Spinal cord (tissue), 10 donors: ENCODE measurements at places on chromosomes 3 and 15. TPM values are rescaled to one million over a fixed set of nuclear protein-coding genes. Genes with fewer than 3 reads are reported as not detected.

HERC2 gene
- total RNA-seq, result 74.1 TPM

C3orf18 gene
- total RNA-seq, result 22.6 TPM

GRCh38 chr3:194575484-194576210 is 57.6 kb downstream of the TMEM44 start:
- DNase-seq, result no peak

CA12 gene
- 7.5 TPM for total RNA-seq

- no peak for DNase-seq
Measured at GRCh38 chr15:60399246-60399915, 1.6 kb upstream of the ANXA2 start.

RTP3 gene
- not detected for total RNA-seq

GOLGA6L7 gene
- total RNA-seq, result not detected

DNA sequence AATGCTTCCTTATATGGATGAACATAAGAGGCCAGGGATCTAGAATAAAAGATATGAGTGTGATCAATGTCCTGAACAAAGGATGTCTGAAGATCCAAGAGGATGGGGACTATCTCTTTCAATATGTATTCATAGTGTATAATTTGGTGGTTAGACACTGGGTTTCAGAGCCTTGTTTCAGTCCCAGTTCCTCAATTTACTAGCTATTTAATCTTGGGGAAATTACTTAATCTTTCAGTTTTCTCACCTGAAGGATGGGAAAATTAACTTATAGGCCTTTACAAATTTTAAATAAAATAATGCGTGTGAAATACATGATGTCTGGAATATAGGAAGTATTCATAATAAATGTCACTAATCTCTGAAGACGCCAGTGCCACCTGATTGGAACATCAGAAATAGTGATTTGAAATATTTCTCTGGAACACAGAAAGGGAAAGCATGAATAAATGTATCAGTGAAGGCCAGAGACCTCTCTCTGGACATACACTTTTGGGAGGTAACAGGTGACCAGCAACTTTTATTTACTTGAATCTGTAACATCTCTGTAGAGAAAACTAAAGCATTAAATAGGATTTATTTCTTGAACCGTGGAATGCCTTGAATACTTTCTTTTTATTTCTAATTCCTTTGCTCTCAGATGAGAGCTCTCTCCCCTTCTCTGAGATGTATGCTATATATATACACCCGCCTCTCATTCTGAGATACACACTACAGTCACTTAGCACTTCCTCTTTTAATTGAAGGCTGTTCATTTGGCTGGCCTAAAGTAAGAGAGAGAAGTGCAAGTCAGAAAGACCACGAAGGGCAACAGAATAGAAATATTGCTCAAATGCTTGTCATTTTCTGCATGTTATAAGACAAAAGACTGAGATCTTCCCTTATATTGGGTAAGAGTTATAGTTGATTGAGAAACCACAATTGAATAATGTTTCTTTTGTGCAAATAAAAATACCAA is 407.1 kb downstream of the LSAMP start:
- DNase-seq, result no peak

DNA sequence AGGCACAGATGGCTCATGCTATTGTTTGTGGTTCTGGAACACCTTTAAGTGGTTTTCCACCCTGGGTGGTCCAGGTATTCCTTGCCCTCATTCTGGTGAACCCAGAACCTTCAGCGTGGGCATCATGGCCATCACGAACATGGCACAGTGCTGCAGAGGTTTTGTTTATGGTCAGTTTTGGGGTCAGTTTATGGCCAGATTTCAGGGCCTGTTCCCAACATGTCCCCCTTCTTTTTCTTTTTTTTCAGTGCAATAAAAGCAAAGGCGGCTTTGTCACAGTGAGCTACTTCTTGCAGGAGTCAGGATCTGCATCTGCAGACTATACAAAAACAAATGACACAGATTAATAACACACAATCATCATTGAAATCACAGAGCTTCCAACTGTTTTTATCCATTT is 1085.0 kb upstream of the ALCAM start:
- DNase-seq, result no peak

DNA sequence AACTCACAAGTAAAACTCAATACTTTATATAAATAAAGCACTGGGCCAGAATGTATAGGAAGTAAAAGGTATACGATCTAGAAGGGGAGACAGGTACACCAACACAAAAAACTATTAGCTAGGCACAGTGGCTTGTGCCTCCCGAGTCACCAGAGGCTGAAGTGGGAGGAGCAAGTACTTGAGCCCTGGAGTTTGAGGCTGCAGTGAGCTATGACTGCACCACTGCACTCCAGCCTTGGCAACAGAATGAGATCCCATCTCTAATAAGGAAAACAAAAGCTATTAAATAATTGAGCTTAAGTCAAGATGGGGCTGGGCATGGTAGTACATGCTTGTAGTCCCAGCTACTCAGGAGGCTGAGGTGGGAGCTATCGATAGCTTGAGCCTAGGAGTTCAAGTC is 17.0 kb downstream of the PIK3CB start:
- no peak for DNase-seq

- peak; percentile 68 for DNase-seq
Measured at GRCh38 chr3:57100046-57100695, 39.7 kb downstream of the SPATA12 start.

DNA sequence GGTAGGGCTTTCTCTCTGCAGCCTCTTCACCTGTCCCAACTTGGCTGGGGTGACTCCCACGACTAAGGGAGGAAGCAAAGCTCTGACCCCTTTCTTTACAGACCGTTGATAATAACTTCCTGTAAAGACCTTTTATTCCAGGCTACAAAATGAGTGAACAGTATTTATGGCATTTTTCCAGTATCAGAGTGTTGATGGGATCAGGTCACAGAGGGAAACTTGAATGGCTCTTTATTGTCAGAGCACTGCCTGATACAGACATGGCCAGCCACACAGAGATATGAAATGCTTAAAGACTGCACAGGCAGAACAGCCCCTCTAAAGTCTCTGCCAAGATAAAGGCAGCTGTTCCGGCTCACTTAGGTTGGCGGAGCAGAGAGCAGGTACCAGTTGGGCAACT is 1033.9 kb upstream of the NR2F2 start:
- DNase-seq, result peak; percentile 56

GRCh38 chr15:71812966-71813722 is 2.8 kb downstream of the NR2E3 start:
- no peak for DNase-seq

DNA sequence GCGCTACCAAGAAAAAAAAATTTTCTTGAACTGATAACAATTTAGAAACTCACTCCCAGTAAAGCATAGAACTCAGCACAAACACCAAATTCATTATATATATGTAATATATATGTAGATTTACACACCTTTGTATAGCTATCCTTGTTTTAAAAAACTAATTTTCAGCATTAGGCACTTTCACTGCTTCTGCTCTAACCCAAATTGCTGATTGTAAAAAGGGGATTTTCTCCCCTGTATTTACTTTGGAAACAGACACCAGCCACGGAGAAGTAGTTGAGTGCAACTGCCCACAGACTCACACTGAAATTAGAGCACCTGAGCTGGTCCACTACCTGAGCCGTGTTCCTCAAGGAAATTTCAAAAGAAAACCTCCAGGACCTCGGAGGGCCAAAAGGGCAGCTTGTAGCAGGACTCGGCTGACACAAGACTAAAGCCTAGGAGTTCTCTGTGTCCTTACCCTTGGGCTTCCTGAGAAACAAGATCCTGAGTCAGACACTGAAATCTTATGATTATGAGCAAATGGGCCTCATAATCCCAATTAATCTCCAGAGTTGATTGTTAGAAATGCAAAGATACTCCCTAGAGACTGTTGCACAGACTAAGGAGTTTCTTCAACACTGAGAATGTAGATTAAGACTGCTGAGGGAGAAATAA is 106.0 kb downstream of the TNIK start:
- no peak for DNase-seq

- no peak for DNase-seq
Measured at GRCh38 chr15:62900071-62900802, 142.3 kb upstream of the TPM1 start.

GRCh38 chr15:22224241-22224671 is 143.9 kb downstream of the OR4M2 start:
- no peak for DNase-seq

DNA sequence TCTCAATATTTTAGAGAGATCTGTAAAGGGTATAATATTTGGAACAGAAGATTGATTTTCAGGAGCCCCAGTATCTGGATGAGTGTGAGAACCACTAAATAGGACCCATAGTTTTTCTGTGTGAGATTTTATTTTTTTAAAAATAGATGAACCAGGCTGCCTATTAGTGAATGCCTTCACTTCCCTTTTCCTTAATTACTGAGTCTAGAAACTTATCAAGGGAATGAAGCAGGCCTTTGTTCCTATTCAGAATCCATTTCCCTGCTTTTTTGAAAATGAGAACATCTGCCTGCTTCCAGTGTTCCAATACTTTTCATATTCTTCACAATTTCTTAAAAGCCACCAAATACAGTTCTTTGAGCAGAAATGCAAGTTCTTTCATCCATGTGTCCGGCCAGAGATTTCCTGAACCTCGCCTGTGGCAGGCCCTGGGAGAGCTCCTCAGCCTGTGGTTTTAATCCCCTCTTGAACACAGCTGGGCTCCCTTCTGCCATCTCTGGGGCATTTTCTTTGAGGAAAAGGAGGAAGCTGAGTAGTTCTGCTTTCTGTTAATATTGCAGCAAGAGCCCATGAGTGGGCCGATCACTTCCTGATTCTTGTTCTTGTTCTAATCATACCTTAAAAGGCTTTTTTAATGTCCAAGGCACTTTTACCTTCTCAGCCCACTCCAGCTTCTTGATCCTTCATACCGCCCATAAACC is 4.7 kb downstream of the EHD4 start:
- no peak for DNase-seq

DNA sequence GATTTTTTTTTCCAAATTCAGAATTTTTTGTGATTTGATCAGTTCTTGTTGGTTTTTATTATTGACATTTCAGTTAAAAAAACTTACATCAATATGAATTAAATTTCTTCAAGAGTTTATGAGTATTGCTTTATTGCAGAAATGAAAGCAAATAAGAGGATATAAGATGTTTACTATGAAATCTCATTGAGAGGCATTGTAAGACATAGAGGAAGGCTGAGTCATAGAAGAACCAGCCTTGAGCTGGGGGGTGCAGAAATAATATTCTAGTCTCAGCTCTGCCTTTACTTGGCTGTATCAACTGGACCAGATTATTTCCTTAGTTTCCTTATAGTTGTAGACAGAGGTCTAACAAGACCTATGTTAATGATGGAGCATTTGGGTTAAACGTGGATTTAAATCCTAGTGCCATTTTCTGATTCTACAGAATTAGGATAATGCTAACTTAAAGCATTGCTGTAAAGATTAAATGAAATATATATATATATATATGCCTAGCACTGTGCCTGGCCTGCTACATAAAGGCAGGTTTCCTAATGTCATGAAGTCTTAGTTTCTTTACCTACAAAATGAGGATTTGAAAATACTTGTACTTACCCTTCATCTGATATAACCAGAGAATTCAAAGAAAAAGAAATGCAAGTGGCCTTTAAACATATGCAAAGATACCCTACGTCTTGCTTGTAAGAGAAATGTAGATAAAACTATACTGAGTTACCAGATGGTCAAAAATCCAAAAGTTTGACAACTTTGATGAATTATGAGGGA is 7.3 kb downstream of the FAM98B start:
- DNase-seq, result no peak

ARPP19 gene
- total RNA-seq, result 156 TPM

DNA sequence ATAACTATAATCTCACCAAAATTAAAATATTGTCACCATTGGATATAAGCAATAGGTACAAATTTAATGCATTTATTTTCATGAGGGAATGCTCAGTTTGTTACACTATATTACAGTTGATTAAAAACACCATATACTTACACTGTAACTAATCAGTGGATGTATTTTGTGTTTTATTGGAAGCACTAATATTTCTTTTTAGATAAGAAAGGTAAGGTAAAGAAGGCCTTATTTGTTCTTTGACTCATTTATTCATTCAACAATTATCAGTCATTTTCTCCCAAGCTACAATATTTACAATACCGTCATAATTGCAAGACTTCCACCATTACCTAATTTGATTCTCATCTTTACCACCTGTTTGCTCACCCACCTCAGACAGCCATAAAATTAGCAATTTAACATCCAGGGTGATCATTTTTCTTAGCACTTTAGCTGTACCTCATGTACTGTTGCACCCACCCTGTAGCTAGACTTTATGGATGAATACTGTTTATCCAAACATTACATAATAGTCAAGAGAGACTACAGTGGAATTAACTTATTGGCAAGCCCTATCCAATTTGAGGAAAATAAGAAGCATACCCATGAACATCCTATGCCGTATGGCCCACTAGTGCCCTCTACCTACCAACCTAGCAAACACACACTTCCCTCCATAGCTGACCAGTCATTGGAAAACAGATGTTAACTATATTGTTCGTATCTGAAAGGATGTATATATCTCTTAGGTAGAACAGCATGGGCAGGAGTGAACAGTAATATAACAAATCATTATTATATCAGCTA is 229.6 kb downstream of the BBX start:
- DNase-seq, result no peak

DNA sequence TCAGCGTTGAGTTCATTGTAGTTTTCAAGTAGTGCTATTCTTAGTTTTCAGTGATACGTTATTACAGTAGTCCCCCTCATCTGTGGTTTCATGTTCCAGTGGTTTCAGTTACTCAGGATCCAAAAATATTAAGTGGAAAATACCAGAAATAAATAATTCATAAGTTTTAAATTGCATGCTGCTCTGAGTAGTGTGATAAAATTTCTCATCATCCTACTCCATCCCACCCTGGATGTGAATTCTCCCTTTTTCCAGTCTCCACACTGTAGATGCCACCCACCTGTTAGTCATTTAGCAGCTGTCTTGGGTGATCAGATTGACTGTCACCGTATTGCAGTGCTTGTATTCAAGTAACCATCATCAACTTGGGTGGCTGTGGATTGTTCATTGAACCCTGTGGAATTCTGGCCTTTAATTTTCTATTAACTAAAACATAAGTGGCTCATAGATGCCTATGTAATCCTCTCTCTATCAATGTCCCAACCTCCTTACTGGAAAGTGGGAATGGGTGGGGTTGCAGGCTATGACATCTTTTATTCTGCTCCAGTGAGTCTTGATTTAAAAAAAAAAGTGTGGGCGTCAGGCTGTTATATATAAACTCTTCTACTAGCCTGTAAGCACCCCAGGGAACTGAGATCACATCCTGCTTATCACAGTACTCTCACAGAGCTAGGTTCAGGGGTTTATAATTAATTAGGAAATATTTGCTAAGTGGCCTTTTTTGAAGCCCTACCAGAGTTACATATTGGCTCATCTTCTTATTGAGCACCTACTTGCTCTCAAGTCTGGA is 97.5 kb downstream of the CFAP20DC start:
- no peak for DNase-seq

GRCh38 chr15:28881600-28881999 is 4.2 kb upstream of the APBA2 start:
- DNase-seq, result no peak
